Mesothelial cell of epicardium (in vitro differentiated cells): ENCODE measurements at places on chromosomes 3 and 15.

DNA sequence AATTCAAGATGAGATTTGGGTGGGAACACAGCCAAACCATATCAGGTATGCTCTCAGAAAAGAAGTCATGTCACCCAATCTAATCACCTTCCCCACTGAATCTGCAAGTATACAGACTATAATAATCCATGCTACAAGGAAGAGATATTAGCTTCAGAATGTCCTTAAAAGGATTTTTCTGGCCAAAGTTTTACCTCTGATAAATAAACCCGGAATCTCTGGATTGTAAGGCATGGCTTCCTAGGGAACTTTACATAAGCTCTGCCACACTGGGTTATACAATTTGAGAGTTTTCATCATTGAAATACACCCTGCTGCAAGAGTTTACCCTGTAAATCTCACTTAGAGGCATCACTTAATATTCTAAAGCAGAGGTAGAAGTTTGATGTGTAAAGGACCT lies 330.5 kb upstream of the KCNMB2 start:
- no peak for DNase-seq

GRCh38 chr3:188923671-188924070 lies 248.1 kb upstream of the TPRG1 start:
- no peak for DNase-seq

DNA sequence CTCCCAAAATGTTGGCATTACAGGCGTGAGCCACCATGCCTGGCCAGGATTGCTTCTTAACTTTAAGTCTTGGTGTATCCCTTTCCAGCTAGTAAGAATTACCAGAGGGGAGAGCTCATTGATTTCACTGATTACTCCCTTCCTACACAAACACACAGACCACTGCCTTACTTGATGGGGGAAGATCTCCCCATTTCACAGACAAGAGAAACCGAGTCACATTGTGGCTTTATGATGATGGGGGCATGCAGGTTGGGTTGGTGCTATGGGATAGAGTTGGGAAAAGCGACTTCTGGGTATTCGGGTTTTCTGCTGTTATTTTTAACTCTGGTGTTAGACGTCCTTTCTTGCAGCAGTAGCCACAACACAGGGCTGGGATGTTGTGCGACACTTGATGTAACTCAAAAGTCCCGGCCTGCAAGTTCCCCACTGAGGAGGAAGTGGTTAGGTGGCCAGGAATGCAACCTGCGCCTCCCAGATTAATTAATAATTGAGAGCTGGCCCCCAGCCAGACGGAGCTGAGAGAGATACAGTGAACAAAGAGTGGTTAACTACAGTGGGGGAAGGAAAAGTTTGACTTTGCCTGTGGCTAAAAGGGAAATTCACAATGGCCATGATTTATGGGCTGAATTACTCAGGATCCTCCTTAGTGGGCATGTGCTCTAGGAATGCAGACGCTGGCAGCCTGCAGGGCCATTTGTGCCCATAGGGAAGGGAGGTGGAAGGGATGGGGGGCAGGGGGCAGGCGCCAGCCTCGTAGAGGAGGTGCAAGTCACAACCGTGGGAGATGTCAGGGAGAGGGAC lies 63.6 kb downstream of the SMAD6 start:
- DNase-seq: peak; percentile 69

GRCh38 chr15:90201130-90201943 lies at the start of gene SEMA4B:
Gene SEMA4B (plus strand): TSS chr15:90201330. CDS start chr15:90201579, 249 bp downstream.
- peak; percentile 70 for DNase-seq

GRCh38 chr3:192445770-192446644 lies 281.3 kb downstream of the FGF12 start:
- DNase-seq: no peak

- DNase-seq: no peak
Observed at GRCh38 chr3:51798411-51798963, 19.4 kb upstream of the IQCF6 start.

- no peak for DNase-seq
Observed at GRCh38 chr3:95894820-95895219, 919.6 kb upstream of the EPHA6 start.

GRCh38 chr3:125192190-125193035 lies 20.1 kb downstream of the SLC12A8 start:
- no peak for DNase-seq

GRCh38 chr3:122668930-122669730 lies 11.5 kb upstream of the PARP14 start:
- DNase-seq: no peak

GRCh38 chr3:102457644-102458043 lies 22.8 kb downstream of the ZPLD1 start:
- DNase-seq: no peak

DNA sequence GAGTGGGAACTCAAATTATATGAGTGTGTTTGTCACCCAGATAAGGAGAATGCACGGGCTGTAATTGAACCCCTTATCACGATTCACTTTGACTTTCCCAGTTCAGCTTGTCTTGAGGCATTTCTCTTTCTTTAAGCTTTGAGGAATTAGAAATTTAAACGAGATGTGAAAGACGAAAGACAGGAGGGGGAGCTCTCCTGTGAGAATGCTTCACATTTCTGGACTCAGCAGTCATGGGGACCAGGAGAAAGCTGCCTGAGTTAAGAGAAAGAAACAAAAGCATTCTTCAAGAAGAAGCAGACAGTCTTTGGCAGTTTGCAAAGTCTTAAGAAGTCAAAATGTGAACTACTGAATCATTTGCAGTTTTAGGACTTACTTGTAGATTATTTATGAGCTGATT lies 205.6 kb downstream of the NECTIN3 start:
- no peak for DNase-seq

DNA sequence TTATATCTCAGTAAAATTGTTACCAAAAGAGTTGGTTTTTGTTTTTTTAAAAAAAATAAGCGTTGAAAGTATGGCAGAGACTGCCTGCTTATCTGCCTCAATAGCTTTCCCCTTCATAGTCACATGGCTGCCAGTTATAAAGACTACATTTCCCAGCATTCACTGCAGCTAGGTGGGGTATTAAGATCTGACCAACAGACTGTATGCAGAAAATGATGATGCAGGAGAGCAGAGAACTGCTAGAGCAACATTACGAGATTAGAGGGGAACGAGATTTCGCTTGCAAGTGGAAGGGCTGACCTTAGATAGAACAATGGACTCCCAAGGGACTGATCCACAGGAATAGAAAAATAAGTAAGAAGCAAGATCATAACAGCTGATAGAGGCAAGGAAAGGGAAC lies 14.3 kb downstream of the RHOA start:
- DNase-seq: no peak

- no peak for DNase-seq
Observed at GRCh38 chr3:56930706-56931105, 129.0 kb upstream of the ARHGEF3 start.

GRCh38 chr3:183331498-183331897 lies 78.4 kb downstream of the B3GNT5 start:
- DNase-seq: no peak

DNA sequence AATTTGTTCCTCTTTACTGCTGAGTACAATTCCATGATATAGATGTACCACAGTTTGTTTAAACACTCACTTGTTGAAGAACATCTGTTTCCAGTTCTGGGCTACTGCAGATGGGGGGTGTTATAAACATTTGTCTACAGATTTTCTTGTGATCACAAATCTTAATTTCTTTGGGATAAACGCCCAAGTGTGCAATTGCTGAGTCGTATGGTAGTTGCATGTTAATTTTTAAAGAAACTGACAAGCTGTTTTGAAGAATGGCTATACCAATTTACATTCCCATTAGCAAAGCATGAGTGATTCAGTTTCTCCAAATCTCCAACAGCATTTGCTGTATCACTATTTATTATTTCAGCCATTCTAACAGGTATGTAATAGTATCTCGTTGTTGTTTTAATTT lies 242.0 kb upstream of the MRPL3 start:
- no peak for DNase-seq

- DNase-seq: peak; percentile 67
Observed at GRCh38 chr15:62254137-62254934, 89.3 kb upstream of the C2CD4B start.

- peak; percentile 55 for DNase-seq
Observed at GRCh38 chr15:29674661-29675533, 147.4 kb downstream of the TJP1 start.

GRCh38 chr3:138042043-138042442 lies 32.1 kb downstream of the CLDN18 start:
- DNase-seq: no peak

- DNase-seq: no peak
Observed at GRCh38 chr3:153820035-153820434, 301.2 kb upstream of the ARHGEF26 start.

- no peak for DNase-seq
Observed at GRCh38 chr3:194325424-194326153, 25.5 kb downstream of the CPN2 start.

GRCh38 chr3:119774444-119774843 lies 7.5 kb upstream of the NR1I2 start:
- DNase-seq: no peak

DNA sequence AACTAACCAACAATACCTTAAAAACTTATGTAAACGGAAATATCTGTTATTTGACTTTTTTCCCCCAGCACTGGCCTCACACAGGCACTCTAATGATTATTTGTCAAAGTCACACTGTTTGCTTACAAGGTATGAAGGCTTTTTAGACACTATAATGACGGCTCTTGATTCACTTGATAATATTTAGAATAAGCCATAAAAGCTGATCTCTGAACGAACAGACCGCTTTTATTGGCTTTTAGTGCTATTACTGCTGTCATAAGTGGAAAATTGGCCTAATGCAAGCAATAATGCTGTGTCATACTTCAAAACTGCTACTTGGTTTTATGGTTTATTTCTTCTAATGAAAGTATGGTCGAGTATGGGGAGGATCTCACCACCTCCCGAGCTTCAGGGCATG lies 35.1 kb downstream of the MDFIC2 start:
- DNase-seq: no peak

GRCh38 chr15:40330368-40330836 lies 6.9 kb downstream of the INAFM2 start:
- no peak for DNase-seq

DNA sequence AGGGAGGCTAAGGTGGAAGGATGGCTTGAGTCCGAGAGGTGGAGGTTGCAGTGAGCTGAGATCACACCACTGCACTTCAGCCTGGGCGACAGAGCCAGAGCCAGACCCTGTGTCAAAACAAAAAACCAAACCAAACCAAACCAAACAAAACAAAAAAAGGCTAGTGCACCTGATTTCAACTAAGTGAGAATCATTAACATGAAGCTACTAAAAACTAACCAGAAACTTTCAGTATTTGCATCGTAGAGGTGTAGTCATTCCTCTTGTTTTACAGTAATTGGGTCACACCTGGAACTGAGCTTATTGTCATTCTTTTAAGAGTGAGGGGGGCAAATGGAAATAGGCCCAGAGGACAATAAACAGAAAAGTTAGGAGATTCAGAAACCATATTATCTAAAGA lies 58.5 kb downstream of the ST6GAL1 start:
- DNase-seq: no peak

- DNase-seq: no peak
Observed at GRCh38 chr3:126293370-126294082, 63.7 kb downstream of the KLF15 start.

- peak; percentile 75 for DNase-seq
Observed at GRCh38 chr3:65170390-65171042, 482.7 kb upstream of the ADAMTS9 start.

DNA sequence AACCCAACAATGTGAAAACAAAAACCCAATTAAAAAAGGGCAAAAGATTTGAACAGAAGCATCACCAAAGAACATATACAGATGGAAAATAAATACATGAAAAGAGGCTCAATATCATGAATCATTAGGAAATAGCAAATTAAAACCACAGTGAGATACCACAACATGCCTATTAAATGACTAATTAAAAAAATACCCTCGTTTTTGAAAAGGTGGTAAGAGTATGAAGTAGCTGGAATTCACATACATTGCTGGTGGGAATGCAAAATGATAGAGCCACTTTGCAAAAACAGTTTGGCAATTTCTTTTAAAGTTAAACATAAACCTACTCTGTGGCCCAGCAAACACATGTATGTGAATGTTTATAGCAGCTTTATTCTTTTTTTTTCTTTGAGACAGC lies 75.8 kb downstream of the B3GNT5 start:
- DNase-seq: no peak

- no peak for DNase-seq
Observed at GRCh38 chr3:41794748-41795589, 166.9 kb downstream of the ULK4 start.

- DNase-seq: no peak
Observed at GRCh38 chr3:85737846-85738245, 779.1 kb downstream of the CADM2 start.

- no peak for DNase-seq
Observed at GRCh38 chr3:151869181-151869580, 4.3 kb upstream of the SUCNR1 start.

- DNase-seq: no peak
Observed at GRCh38 chr15:77417602-77418001, 2.3 kb downstream of the PEAK1 start.

GRCh38 chr3:10387881-10388609 lies 67.1 kb upstream of the SEC13 start:
- DNase-seq: no peak

GRCh38 chr15:41915255-41915994 lies 21.6 kb upstream of the SPTBN5 start:
- DNase-seq: no peak

DNA sequence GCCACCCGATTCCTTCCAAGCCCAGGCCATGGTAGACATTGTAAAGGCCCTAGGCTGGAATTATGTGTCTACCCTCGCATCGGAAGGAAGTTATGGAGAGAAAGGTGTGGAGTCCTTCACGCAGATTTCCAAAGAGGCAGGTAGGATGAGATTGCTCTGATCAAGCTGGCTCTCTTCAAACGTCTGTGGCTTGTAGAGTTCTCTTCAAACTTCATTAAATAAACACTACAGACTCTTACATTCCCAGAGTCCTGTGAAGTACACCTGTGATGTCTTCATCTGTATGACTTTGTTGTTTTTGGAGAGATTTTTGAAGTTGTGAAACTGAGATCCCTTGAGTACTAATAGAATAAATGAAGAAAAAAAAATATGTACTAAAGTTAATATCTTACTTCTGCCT lies 285.6 kb downstream of the GRM7 start:
- DNase-seq: no peak

- no peak for DNase-seq
Observed at GRCh38 chr15:61186905-61187741, 42.0 kb downstream of the RORA start.

DNA sequence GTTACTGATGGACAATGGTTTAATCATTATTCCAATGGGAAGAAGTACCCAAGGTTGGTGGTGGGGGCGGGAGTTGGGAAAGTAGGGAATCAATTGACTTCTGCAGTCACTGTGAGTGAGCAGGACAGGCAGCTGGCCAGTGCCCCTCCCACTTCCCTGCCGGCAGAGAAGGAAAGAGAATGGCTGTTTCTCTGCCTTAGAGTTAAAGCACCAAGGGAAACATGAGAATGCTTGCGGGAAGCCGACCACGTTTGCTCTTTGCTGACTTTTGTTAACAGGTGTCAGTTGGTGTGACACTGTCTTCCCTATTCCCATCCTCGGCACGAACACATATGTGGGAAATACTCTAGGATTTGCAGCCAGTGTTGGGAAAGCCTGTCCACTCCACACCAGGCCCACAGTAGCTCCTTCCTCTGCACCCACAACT lies 33.5 kb upstream of the MFSD1 start:
- DNase-seq: no peak

- no peak for DNase-seq
Observed at GRCh38 chr3:14487086-14487485, 53.1 kb downstream of the GRIP2 start.

- no peak for DNase-seq
Observed at GRCh38 chr3:36714343-36715086, 49.8 kb downstream of the DCLK3 start.
